ENCODE measurements at places on chromosomes 2 and 18.

- no peak for DNase-seq
Observed at GRCh38 chr18:75869162-75869561, 441.7 kb upstream of the SMIM21 start.

GRCh38 chr18:50695431-50696176, 124.2 kb downstream of the MRO start:
- no peak for DNase-seq

GRCh38 chr2:111120253-111121027, at the start of gene BCL2L11:
Gene BCL2L11 (plus strand): TSS chr2:111120914. CDS start chr2:111123746, 2,832 bp downstream.
- DNase-seq = peak; percentile 82

DNA sequence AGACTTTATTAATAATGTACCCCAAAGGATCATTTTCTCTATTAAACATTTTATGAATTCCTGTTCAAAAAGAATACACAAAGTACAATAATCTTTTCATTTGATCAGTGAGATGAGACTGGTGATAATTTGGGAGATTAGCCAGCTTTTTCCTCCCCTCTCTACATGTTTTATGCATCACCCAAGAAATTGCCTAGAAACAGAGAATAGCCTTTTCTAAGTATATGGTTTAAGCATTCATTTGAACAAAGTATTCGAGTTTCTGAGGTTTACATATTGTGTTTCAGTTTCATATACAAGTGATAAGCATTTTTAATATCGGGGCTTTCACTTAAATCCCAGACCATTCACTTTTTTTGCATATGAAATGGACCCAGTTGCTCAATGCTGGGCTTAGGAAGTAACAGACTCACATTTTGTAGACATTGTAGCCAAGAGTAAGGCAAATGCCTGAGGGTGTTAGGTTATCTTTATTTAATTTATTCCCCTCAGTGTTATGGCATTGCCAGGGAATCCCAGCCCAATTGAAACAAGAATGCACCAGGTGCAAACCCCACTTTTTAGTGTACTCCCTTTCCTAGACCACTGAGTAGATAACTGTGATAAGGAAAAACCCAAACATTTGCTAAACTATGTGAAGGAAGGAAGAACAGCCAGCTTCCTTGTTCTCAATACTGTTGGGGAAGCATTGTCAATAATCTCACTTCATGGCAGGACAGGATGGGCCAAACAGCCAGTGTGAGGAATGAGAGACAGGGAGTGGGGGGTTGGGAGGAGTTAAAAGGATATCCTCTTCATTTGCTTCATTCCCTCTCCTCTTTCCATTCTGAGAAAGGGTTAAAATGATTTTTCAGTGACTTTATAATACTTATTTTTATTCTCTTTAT, 3.5 kb downstream of the CPO start:
- peak; percentile 37 for DNase-seq

DNA sequence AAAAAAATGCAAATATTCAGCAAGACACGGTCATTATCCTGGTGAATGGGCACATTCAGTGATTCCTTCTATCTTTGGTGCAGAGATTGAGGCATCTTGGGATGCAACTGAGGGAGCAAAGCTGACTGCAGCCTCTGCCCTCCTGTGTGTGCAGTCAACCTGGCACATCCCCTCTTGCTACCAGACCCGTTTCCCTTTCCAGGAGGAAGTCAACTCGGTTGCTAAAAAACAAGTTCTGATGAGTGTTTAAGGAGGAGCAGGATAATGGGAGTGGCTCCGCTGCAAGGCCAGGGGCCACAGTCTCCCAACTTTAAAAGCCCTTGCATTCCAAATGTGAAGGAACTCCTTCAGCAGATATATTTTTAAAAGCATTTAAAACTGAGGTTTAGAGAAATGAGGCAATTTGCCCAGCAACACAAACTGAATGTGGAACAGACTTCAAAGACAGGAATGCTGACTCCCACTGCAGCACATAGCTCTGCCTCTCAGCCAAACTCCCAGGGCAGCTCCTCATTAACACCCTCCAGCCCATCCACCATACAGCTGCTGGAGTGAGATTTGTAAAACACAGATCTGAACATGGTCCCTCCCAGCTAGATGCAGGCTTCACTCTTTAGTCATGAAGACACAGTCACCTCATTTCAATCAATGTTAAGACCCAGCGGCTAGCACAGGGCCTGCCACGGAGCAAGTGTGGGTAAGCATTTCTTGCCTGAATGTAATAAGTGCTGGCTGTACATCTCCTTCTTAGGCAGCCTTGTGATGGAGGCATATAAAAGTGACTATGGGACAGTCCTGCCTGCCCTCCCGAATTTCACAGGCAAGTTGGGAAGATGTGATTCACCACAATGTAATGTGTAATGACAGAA, 54.3 kb downstream of the VSNL1 start:
- peak; percentile 26 for DNase-seq

GRCh38 chr2:95113464-95113863, 8.1 kb downstream of the MRPS5 start:
- no peak for DNase-seq

DNA sequence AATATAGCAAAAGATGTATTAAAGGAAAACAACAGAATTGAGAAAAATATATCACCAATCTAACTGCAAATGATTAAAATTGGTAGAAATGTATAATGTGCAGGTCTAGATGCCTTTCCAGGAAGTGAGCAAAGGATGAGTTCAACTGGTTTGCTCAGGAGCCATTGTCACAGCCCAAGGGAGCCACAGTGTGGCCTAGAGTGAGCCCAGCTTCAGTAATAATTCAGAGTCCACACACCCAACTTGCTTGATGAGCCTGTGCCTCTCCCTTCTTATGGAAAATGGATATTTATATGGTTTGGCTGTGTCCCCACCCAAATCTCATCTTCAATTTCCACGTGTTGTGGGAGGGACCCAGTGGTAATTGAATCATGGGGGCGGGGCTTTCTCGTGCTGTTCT, 92.2 kb upstream of the ASAP2 start:
- no peak for DNase-seq

- no peak for DNase-seq
Observed at GRCh38 chr18:62357079-62357719, 32.1 kb downstream of the TNFRSF11A start.

DNA sequence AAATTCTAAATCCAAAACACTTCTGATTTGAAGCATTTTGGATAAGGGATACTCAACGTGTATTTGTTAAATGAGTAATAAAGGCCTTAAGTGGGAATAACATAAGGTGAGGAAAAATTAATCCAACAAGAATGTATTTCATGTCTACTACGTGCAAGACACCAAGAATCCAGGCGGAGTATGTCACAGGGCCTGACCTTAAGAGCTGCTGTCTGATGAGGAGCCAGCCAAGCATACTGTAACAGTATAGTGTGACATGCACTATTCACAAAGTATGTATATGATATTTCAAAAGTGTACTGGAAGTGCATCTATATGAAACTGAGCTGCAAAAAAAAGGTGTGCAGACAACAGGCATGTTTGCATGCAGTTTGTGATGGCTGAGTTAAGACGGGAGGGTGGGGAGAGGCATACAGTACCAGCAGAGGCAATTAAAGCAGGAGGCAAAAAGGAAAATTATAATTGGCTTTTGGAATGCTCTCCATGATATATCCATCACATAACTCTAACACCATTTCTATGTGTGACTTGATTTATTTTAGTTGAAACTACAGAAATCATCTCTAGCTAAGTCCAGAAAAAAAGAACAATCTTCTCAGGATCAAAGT, 18.2 kb downstream of the IWS1 start:
- no peak for DNase-seq

DNA sequence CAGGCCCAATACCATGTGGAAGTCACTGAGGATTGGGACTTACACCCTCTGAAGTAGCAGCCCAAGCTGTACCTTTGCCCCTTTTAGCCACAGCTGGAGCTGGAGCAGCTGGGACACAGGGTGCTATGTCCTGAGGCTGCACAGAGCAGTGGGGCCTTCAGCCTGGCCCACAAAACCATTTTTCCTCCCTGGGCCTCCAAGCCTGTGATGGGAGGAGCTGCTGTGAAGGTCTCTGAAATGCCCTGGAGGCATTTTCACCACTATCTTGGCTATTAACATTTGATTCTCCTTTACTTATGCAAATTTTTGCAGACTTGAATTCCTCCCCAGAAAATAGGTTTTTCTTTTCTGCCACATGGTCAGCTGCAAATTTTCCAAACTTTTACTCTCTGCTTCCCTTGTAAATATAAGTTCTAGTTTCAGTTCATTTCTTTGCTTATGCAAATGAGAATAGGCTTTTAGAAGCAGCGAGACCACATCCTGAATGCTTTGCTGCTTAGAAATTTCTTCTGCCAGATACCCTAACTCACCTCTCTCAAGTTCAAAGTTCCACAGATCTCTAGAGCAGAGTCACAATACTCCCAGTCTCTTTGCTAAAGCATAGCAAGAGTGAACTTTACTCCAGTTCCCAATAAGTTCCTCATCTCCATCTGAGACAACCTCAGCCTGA, 213.8 kb upstream of the MGAT5 start:
- no peak for DNase-seq

DNA sequence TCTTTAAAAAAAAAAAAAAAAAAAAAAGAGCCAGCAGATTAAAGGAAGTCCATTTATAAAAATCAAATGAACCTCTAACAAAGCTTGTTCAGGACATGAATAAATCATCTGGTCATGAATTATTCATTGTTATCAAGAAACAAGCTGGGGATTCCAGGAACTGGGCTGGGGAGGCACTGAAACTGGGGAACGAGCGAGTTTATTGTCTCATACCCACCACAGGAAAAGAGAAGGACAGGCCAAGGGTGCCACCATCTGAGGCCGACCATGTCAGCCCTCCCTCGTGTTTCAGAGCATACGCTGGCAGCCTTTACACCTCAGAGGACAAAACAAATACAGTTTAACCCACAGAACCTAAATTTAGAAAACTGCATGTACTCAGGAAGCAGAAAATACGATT, 164.2 kb downstream of the VWC2L start:
- DNase-seq = no peak

DNA sequence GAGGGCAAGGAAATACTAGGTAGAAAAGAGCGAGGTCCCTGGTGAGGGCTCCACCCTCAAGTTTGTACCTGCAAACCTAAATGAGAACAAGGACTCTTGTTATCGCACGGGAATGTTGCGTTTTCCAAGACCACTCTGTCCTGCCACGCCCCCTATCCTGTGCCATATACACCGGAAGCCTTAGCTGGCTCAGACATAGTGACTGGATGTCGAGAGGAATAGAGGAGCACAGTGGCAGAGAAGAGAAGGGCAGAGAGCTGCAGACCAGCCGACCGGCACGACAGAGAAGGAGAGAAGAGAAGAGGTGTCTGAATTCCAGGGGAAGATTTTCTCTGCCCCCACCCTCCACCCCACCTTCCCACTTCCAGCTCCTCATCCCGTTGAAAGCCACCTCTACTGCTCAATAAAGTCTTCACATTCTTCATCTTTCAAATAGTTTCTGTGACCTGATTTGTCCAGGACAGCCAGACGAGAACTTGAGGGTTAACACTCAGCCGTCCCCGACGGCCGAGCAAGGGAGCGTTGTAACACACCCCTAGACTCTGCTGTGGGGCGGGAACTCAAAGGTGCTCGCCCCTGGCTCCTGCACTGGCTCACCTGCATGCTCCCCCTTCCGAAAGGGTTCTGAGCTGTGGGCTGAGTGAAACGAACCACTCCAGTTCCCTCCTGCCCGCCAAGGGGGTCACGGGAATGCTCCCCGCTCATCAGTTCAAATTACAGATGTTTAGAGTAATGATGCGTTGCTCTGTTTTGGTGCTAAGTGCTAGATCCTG, 24.9 kb upstream of the COL3A1 start:
- DNase-seq = no peak

- DNase-seq = no peak
Observed at GRCh38 chr18:21364471-21364870, 122.4 kb downstream of the GREB1L start.

DNA sequence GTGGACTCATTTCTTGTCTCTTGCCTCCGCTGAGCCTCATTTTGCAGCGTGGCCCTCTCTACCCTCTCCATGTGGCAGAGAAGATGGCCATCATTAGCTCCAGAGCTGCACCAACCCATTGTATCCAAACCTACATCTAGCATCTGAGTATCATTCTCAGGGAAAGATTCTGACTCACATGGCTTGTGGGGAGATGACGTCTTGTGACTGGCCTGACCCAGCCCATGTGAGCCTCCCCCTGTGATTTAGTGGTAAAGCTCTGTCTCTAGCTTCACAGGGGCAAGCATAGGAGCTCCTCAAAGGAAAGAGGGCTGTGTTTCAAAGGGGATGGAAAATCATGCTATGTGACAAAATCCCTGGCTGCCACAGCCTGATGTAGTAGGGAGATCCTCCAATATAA, 87.4 kb upstream of the RBMS1 start:
- DNase-seq = peak; percentile 12

DNA sequence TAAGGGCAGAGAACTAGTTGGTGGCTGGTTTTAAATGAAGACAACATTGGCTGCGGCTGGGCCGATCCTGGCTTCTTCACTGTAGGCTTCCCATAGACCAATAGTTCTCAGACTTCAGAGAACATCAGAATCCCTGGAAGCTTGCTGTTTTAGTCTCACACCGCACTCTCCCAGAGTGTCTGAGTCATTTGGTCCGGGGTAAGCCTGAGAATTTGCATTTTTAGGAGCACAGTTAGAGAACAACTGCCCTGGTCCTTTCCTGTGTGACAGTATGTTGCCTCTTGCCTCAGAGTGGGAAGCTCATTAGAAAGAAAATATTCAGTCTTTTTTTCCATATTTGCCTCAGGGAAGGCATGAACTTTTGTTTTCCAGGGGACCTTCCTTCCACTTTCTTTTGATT, 137.1 kb upstream of the GAREM1 start:
- DNase-seq = no peak

GRCh38 chr2:178188466-178188865, 5.8 kb upstream of the OSBPL6 start:
- no peak for DNase-seq

DNA sequence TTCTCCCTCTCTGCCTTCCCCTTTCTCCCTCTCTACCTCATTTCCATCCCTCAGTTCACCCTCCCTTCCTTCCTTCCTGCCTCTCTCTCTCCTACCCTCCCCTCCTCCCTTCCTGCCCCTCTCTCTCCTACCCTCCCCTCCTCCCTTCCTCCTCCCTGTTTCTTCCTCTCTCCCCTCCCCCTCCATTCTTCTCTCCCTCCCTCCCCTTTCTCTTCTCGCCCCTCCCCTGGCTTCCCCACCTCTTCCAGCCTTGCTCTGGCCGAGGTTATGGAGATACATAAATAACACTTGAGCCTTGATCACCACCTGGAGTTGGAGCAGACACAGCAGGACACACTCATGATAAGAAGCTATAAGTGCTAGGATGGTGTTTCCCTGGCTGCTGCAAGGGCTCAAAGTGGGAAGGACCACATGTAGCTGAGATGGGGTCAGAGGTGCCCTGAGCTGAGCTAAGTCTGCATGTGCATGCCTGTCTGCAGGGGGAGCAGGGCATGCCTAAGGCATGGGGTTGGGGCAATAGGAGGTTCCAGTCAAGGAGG, 326.1 kb upstream of the HS6ST1 start:
- DNase-seq = no peak

- DNase-seq = no peak
Observed at GRCh38 chr18:63258749-63259566, 60.6 kb downstream of the BCL2 start.

GRCh38 chr2:11018651-11019185, 107.0 kb downstream of the KCNF1 start:
- no peak for DNase-seq

- peak; percentile 78 for DNase-seq
Observed at GRCh38 chr2:172103471-172104272, 972 bp upstream of the DLX2 start.

GRCh38 chr2:28052691-28053090, 162.2 kb downstream of the BABAM2 start:
- peak; percentile 48 for DNase-seq

GRCh38 chr2:215664847-215665525, 229.1 kb upstream of the FN1 start:
- peak; percentile 62 for DNase-seq

All from NCI-H226 (cell line).